Activated naive CD8-positive, alpha-beta T cell treated with anti-CD3 and anti-CD28 coated beads for 36 hours (primary cell): ENCODE measurements at places on chromosomes 13 and 19. TPM values are rescaled to one million over a fixed set of nuclear protein-coding genes. Genes with fewer than 3 reads are reported as not detected.

- no peak overlapping the region for H3K27ac ChIP-seq
- DNase-seq, result no peak
- no peaks in the 10 kb centered on the region for H3K4me1 ChIP-seq
- no peak overlapping the region for H3K4me3 ChIP-seq
These were observed 43.6 kb downstream of the ANKRD27 start for GRCh38 chr19:32631381-32631780.

DNA sequence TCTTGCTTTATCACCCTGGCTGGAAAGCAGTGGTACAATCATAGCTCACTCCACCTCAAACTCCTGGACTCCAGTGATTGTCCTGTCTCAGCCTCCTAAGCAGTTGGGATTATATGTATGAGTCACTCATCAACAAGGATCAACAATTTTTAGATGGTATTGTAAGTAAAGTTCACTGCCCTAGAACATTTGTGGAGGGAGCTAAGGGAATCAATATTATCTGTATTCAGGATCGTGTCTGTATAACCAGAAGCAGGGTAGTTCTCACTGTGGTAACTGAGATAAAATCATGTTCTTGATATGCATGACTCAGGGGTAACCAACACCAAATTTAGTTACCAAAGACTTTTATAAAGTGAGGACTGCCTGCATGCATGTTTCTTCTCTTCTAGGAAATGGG lies 27.0 kb downstream of the ZMYM5 start:
- H3K36me3 ChIP-seq, result peaks cover 21% of the 10 kb centered on the region
- H3K4me3 ChIP-seq, result no peak overlapping the region
- no peak overlapping the region for H3K27ac ChIP-seq
- H3K4me1 ChIP-seq, result peaks cover 3% of the 10 kb centered on the region
- H3K27me3 ChIP-seq, result no peaks in the 10 kb centered on the region

DNA sequence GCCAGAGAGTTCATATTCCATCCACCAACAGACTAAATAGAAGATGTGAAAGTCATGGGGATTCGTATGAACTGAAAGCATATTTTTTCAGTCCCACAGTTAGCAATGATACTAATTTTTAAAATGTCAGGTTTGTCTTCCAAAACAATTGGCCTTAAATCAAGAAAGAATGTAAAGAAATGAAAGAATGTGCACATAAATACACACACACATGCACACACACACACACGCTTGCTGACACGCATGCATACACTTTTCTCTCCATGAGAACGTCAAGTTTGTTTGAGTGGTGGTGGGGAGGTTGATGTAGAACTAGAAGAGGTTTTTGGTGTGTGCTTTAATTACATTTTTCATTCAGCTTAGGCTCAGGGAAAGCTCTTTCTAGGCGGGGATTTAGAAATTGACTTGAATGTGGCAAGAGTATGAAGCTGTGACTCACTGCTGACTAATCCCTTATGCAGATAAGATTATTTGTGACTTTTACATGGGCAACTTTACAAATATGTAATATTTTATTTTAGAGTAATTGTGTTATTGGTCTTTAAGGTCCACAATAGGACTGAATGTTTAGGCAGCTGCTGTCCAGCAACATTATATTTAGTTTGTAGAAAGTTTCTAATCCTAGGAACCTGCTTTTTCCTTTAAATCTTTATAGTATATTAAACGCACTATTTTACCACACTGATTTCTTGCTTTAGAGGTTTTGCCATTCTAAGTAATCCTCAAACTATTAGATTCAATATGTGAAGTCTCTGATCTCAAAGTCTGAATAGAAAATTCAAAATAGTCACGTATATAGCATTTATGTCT lies 18.8 kb downstream of the FLT1 start:
- H3K36me3 ChIP-seq, result no peaks in the 10 kb centered on the region
- H3K27me3 ChIP-seq, result peaks cover 8% of the 10 kb centered on the region
- H3K4me3 ChIP-seq, result no peak overlapping the region
- H3K27ac ChIP-seq, result no peak overlapping the region
- no peak for DNase-seq

Gene ZNF284
- total RNA-seq, result 1.6 TPM

DNA sequence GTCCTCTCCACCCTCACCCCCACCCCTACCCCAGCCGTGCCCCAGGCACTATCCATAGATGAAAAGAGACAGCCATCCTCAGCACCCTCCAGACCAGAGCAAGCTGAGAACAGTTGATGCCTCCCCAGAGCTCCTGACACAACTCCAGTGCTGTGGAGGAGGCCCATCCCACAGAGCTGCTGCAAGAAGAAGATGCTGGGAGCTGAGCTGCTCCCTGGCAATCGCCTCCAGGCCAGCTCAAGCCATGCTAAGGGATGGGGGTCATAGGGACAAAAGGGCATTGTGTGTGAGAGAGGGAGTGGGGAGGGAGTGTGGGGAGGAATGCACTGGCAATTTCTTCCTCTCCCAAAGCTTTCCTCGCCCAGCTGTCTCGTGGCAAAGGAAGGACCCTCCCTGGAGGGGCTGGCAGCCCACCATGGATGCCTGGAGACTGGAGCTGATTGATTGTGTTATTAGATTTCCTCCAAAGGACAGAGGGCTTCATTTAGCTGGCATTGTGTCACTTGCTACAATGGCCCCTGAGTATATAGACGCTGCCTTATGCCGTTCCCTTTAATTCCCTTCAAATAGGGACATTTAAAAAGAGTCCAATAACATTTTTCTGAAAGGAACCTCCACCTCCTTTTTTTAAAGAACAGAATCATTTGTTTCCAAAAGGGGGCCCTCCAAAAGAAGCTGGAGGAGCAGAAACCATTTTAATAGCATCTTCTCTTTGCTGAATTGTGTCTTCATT lies 476.4 kb downstream of the FOXO1 start:
- H3K36me3 ChIP-seq, result peaks cover 7% of the 10 kb centered on the region
- peak overlapping the region; percentile 45 for H3K4me3 ChIP-seq
- DNase-seq, result no peak
- H3K27ac ChIP-seq, result peak overlapping the region; percentile 95
